Endothelial cell of umbilical vein (primary cell): ENCODE measurements at places on chromosomes 13 and 19. TPM values are rescaled to one million over a fixed set of nuclear protein-coding genes. Genes with fewer than 3 reads are reported as not detected.

- peaks cover 25% of the 10 kb centered on the region for H3K4me1 ChIP-seq
- H3K27ac ChIP-seq, result peak overlapping the region; percentile 80
- H3K27me3 ChIP-seq, result no peaks in the 10 kb centered on the region
- peak; percentile 98 for DNase-seq
These were observed 494.3 kb downstream of the COG6 start for GRCh38 chr13:40149611-40150274.

- H3K27me3 ChIP-seq, result no peaks in the 10 kb centered on the region
- no peaks in the 10 kb centered on the region for H3K4me1 ChIP-seq
- H3K4me3 ChIP-seq, result no peak overlapping the region
- H3K27ac ChIP-seq, result no peak overlapping the region
These were observed 18.0 kb downstream of the AKAP8L start for GRCh38 chr19:15400521-15401396.

DNA sequence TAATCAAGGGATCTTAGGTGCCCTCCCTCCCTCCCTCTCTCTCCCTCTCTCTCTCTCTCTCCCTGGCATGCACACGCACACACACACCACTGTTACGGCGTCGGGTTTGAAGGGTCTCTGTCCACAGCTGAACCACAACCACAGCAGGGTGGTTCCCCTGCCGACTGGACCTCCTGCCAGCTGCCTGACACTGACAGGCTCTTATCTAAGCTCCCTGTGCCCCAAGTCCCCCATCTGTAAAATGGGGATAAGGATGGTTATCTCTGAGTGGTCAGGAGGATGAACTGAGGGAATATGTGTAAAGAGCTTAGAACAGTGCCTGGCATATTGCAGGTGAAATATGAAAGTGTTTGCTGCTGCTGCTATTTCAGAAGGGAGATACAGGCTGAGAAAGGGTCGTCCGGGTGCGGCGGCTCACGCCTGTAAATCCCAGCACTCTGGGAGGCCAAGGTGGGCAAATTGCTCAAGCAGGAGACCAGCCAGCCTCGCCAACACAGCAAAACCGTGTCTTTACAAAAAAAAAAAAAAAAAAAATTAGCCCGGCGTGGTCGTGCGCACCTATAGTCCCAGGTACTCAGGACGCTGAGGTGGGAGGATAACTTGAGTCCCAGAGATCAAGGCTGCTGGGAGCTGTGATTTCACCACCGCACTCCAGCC is 852 bp upstream of the SHISA7 start:
- H3K36me3 ChIP-seq, result no peaks in the 10 kb centered on the region
- DNase-seq, result no peak
- H3K27me3 ChIP-seq, result peaks cover 42% of the 10 kb centered on the region

- no peaks in the 10 kb centered on the region for H3K4me1 ChIP-seq
- H3K36me3 ChIP-seq, result no peaks in the 10 kb centered on the region
- no peaks in the 10 kb centered on the region for H3K27me3 ChIP-seq
- no peak overlapping the region for H3K4me3 ChIP-seq
- no peak for DNase-seq
- H3K27ac ChIP-seq, result no peak overlapping the region
These were observed 1041.0 kb downstream of the UQCRFS1 start for GRCh38 chr19:28171983-28172382.

GRCh38 chr13:94673851-94674250 is 38.5 kb downstream of the SOX21 start:
- DNase-seq, result no peak
- no peak overlapping the region for H3K27ac ChIP-seq
- peaks cover 22% of the 10 kb centered on the region for H3K27me3 ChIP-seq
- no peak overlapping the region for H3K4me3 ChIP-seq
- no peaks in the 10 kb centered on the region for H3K36me3 ChIP-seq

DNA sequence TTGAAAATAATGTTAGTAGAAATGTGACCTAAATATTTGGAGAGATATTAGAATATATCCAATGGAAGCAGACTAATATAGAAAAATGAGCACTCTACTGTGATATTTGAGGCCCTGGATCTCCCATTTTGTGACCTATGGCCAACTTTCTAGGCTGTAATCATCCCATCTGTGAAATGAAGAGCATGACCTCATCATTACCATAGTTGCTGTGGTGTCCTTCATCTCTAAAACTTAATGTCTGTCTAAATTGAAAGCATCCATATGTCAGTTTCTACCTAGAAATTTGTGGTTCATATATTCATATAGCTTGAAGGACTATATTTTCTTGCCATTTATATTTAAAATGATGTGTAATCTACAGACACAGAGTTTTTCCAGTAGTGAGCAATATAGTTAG is 41.6 kb downstream of the PAN3 start:
- H3K27me3 ChIP-seq, result no peaks in the 10 kb centered on the region
- no peak overlapping the region for H3K27ac ChIP-seq
- peaks cover 10% of the 10 kb centered on the region for H3K4me1 ChIP-seq
- H3K4me3 ChIP-seq, result no peak overlapping the region
- no peak for DNase-seq

- peaks cover 8% of the 10 kb centered on the region for H3K36me3 ChIP-seq
- H3K27ac ChIP-seq, result peak overlapping the region; percentile 94
- no peaks in the 10 kb centered on the region for H3K27me3 ChIP-seq
- H3K4me1 ChIP-seq, result peaks cover 13% of the 10 kb centered on the region
- DNase-seq, result peak; percentile 30
These were observed 530 bp downstream of the MAU2 start for GRCh38 chr19:19321141-19321577.

GRCh38 chr13:94825507-94825906 is 113.2 kb upstream of the SOX21 start:
- H3K27ac ChIP-seq, result no peak overlapping the region
- no peaks in the 10 kb centered on the region for H3K27me3 ChIP-seq
- no peaks in the 10 kb centered on the region for H3K36me3 ChIP-seq

DNA sequence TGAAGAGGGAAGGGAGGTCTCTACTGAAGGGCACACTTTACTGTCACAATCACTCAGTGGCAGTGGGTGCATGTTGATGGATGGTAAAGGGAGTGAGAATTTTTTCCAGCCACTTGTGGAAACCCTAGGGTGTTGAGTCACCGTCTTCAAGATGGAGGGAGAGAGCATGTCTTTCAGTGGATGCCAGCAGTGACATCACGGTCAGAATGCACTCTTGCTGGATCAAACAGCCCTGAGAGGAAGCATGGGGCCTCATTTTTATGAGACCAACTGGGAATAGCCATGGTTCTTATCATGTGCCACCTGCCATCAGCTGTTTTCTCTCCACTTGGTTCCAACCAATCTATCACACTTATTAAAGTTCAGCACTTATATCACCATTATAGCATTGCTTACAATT is 182.5 kb downstream of the KCNRG start:
- H3K4me1 ChIP-seq, result peaks cover 8% of the 10 kb centered on the region
- DNase-seq, result no peak
- no peak overlapping the region for H3K4me3 ChIP-seq

GRCh38 chr13:98802559-98802958 is 50.1 kb upstream of the SLC15A1 start:
- peaks cover 31% of the 10 kb centered on the region for H3K36me3 ChIP-seq
- H3K4me3 ChIP-seq, result no peak overlapping the region
- H3K27me3 ChIP-seq, result no peaks in the 10 kb centered on the region
- H3K27ac ChIP-seq, result no peak overlapping the region
- no peaks in the 10 kb centered on the region for H3K4me1 ChIP-seq

DNA sequence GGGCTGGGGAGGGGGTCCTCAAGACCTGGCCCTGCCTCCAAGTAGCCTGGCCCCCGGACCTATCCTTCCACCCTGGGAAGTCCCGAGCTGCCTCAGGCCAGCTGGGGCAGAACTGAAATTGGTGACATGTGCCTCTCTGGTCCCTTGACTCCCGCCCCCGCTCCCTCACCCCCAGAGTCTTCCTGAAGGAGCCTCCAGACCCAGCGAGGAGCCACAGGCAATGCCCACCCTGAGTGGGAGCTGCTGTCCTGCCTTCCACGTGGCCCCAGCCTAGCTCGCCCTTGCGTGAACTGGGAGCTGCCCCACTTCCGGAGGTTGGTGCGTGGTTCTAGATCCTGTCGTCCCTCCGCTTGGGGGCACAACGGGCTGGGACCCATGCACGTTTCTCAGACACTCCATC is 34.6 kb downstream of the CEBPA start:
- no peaks in the 10 kb centered on the region for H3K4me1 ChIP-seq
- no peak overlapping the region for H3K4me3 ChIP-seq
- no peak overlapping the region for H3K27ac ChIP-seq
- no peaks in the 10 kb centered on the region for H3K36me3 ChIP-seq
- no peak for DNase-seq

- H3K4me3 ChIP-seq, result no peak overlapping the region
- DNase-seq, result no peak
- H3K36me3 ChIP-seq, result no peaks in the 10 kb centered on the region
- no peaks in the 10 kb centered on the region for H3K4me1 ChIP-seq
- H3K27ac ChIP-seq, result no peak overlapping the region
These were observed 14.7 kb downstream of the RYR1 start for GRCh38 chr19:38448225-38448624.

DNA sequence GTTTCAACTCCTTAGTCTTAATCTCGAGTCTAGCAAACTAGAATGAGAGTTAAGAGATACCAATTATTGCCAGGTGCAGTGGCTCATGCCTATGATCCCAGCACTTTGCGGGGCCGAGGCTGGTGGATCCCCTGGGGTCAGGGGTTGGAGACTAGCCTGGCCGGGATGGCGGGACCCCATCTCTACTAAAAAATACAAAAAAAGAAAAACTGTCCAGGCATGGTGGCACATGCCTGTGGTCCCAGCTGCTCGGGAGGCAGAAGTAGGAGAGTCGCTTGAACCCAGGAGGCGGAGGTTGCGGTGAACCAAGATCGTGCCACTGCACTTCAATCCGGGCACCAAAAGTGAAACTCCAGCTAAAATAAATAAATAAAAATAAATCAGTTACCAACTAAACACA is 1119.5 kb upstream of the ATXN8OS start:
- DNase-seq, result no peak
- no peaks in the 10 kb centered on the region for H3K4me1 ChIP-seq
- no peak overlapping the region for H3K27ac ChIP-seq
- no peaks in the 10 kb centered on the region for H3K27me3 ChIP-seq
- H3K36me3 ChIP-seq, result no peaks in the 10 kb centered on the region

- DNase-seq, result no peak
- H3K27me3 ChIP-seq, result no peaks in the 10 kb centered on the region
- H3K27ac ChIP-seq, result no peak overlapping the region
- H3K4me3 ChIP-seq, result no peak overlapping the region
- H3K4me1 ChIP-seq, result no peaks in the 10 kb centered on the region
- H3K36me3 ChIP-seq, result no peaks in the 10 kb centered on the region
These were observed 230.0 kb downstream of the DCT start for GRCh38 chr13:94249512-94249911.

DNA sequence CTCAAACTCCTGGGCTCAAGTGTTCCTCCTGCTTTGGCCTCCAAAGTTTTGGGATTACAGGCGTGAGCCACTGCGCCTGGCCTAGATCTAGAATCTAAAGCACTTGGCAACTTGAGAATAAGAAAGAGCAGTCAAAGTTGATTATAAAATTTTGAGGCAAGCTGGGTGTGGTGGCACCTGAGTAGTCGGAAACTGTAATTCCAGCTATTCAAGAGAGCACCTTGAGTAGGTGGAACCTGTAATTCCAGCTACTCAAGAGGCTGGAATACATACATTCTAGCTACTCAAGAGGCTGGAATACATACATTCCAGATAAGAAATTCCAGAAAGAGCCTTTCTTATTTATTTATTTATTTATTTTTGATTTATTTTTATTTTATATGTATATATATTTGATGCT is 8.3 kb upstream of the NAA16 start:
- H3K27ac ChIP-seq, result no peak overlapping the region
- peaks cover 9% of the 10 kb centered on the region for H3K4me1 ChIP-seq
- H3K27me3 ChIP-seq, result no peaks in the 10 kb centered on the region
- no peaks in the 10 kb centered on the region for H3K36me3 ChIP-seq

GRCh38 chr19:44912854-44913253 is 1.6 kb upstream of the APOC1 start:
- peaks cover 10% of the 10 kb centered on the region for H3K4me1 ChIP-seq
- no peak overlapping the region for H3K27ac ChIP-seq
- no peaks in the 10 kb centered on the region for H3K27me3 ChIP-seq
- H3K36me3 ChIP-seq, result no peaks in the 10 kb centered on the region
- H3K4me3 ChIP-seq, result no peak overlapping the region

DNA sequence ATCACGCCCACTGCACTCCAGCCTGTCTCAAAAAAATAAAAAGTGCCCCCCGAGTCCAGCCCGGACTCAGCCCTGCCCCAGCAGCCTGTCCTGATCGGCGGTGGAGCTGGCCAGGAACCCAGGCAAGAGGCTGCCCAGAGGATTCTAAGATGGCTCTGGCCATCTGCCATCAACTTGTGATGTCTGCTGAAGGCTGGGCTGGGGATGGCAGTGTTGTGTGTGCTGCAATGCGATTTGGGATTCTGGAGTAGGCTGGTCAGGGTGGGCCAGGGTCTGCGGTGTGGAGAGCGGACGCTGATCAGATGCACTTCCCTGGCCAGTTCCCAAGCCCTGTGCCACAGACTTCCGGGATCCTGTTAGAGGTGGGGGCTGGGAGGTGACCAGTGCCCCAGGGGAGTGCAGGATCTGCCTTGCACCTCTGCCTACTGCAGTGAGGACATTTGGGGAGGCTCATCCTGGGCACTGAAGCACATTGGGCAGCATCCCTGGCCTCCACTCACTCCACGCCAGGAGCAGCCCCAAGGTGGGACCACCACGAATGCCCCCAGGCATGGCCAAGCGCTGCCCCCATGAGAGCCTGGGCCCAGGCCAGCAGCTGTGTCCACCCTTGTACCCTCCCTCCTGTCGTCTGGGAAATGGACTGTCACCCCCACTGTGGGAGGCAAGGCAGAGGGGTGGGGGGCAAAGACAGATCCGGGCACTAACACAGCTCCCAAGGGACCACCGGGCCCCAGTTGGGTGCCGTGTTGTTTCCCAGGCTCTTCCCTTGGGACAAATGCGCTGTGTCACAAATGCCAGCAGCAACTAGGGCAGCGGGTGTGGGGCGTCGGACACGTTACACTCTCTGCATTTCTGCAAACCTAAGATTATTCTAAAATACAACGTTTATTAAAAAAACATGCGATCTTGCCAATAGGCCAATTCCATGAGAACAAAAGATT is 3.4 kb upstream of the TBXA2R start:
- H3K27ac ChIP-seq, result no peak overlapping the region
- no peak overlapping the region for H3K4me3 ChIP-seq
- H3K36me3 ChIP-seq, result no peaks in the 10 kb centered on the region
- no peak for DNase-seq
- H3K27me3 ChIP-seq, result no peaks in the 10 kb centered on the region

GRCh38 chr13:111278743-111279652 is 41.4 kb upstream of the TEX29 start:
- no peaks in the 10 kb centered on the region for H3K4me1 ChIP-seq
- no peak overlapping the region for H3K27ac ChIP-seq
- no peak for DNase-seq
- H3K36me3 ChIP-seq, result peaks cover 44% of the 10 kb centered on the region
- no peak overlapping the region for H3K4me3 ChIP-seq

- DNase-seq, result peak; percentile 88
- no peak overlapping the region for H3K4me3 ChIP-seq
- H3K4me1 ChIP-seq, result no peaks in the 10 kb centered on the region
- H3K27me3 ChIP-seq, result no peaks in the 10 kb centered on the region
These were observed 62.0 kb downstream of the GPR12 start for GRCh38 chr13:26698392-26699196.

- no peak for DNase-seq
- no peaks in the 10 kb centered on the region for H3K27me3 ChIP-seq
- H3K27ac ChIP-seq, result no peak overlapping the region
- no peaks in the 10 kb centered on the region for H3K36me3 ChIP-seq
- H3K4me1 ChIP-seq, result no peaks in the 10 kb centered on the region
- no peak overlapping the region for H3K4me3 ChIP-seq
These were observed 104.2 kb downstream of the TDRD3 start for GRCh38 chr13:60501236-60501635.

HIF3A gene
- 8.1 and 8.5 TPM in 2 replicates for total RNA-seq

TMEM255B gene
- total RNA-seq, result 85.0 and 105 TPM in 2 replicates

VAV1 gene
- not detected in 2 replicates for total RNA-seq

REEP6 gene
- total RNA-seq, result 1.5 and 1.8 TPM in 2 replicates

EBI3 gene
- total RNA-seq, result 0.29 and 0.46 TPM in 2 replicates

CATSPERD gene
- total RNA-seq, result not detected in 2 replicates

CYP4F3 gene
- total RNA-seq, result not detected in 2 replicates
